SIG-M5 (cell line): ENCODE measurements at places on chromosomes 3 and 15.

- no peak for DNase-seq
These were observed 710 bp upstream of the CLK3 start for GRCh38 chr15:74614744-74615507.

- DNase-seq: no peak
These were observed 64.6 kb upstream of the GALNT15 start for GRCh38 chr3:16109929-16110328.

GRCh38 chr3:101732240-101732641 is 7.8 kb downstream of the CEP97 start:
- DNase-seq: no peak

DNA sequence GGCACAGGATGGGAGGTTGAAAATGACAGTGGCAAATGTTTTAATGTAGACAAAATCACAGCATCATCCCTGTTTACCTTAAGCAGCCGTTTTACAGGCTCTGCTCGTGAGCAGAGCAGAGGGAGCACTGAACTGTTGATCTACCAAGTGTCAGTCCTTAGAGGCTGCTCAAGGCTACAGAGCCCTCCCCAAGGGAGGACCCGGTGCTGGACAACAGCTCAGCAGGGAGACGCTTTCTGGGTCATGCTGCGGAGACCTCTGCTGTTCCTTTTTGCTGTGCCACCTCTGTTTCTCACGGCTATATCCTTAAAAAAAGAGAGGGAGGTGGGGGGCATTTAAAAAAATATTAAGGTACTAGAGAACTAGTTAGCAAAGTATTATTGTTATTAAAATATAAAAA is 400.2 kb downstream of the GABRB3 start:
- no peak for DNase-seq

GRCh38 chr15:68676926-68677325 is 98.1 kb downstream of the CORO2B start:
- DNase-seq: no peak

DNA sequence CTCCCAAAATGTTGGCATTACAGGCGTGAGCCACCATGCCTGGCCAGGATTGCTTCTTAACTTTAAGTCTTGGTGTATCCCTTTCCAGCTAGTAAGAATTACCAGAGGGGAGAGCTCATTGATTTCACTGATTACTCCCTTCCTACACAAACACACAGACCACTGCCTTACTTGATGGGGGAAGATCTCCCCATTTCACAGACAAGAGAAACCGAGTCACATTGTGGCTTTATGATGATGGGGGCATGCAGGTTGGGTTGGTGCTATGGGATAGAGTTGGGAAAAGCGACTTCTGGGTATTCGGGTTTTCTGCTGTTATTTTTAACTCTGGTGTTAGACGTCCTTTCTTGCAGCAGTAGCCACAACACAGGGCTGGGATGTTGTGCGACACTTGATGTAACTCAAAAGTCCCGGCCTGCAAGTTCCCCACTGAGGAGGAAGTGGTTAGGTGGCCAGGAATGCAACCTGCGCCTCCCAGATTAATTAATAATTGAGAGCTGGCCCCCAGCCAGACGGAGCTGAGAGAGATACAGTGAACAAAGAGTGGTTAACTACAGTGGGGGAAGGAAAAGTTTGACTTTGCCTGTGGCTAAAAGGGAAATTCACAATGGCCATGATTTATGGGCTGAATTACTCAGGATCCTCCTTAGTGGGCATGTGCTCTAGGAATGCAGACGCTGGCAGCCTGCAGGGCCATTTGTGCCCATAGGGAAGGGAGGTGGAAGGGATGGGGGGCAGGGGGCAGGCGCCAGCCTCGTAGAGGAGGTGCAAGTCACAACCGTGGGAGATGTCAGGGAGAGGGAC is 63.6 kb downstream of the SMAD6 start:
- no peak for DNase-seq

GRCh38 chr3:49689046-49689907 is at the start of the genes MST1 and RNF123:
MST1 (minus strand) TSS chr3:49689474; CDS start chr3:49688691, 783 bp downstream.
RNF123 (plus strand) TSS chr3:49689557; CDS start chr3:49691166, 1,609 bp downstream.
- DNase-seq: no peak

- DNase-seq: no peak
These were observed 122.2 kb downstream of the CMSS1 start for GRCh38 chr3:99939876-99940275.

DNA sequence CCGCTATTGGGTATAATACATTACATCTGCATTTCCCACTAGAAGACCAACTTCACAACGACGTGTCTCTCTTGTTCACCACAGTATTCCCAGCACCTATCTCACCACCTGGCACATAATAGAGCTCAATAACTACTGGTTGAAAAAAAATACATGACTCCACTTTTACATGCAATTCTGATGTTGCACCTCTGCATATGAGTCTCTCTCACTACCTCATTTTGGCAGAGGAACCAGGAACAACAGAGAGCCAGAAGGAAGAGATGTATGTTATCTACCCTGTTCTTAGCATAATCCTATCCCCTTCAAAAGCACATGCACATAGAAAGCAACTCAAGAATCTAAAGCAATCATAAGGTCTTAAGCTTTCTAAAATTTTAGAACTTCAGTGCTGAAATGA is 61.6 kb downstream of the SHQ1 start:
- no peak for DNase-seq

DNA sequence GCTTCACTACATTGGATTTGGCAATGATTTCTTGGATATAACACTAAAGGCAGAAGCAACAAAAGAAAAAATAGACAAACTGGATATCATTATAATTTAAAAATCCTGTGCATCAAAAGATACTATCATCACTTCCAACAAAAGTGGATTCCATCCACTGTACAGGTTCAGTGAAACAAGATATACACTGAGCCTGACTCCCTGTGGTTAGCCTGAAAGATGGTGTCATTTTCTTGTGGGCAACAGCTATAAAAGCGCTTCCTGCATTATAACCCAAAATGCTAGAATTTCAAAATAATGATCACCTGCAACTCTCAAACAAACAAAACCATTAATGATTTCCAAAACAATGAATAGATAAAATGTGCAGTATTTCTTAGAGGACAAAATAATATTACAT is 39.6 kb upstream of the TBC1D23 start:
- DNase-seq: no peak

DNA sequence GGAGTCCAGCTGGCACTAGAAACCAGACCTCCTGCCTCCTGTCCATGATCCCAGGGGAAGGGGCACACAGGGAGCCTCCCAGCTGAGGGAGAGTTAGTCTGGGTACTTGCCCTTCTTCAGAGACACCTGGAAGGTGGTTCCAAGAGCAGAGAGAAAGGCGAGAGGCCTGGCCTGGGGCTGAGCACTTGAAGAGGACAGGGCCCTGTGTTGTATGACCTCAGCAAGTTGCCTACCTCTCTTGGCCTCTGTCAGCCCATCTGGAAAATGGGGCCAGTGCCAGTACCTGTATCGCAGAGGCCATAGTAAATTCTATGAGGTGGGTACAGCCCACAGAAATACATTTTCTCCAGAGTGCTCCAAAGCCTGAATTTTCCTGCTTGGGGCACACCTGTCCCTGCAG is 19.5 kb downstream of the PTH1R start:
- DNase-seq: no peak

DNA sequence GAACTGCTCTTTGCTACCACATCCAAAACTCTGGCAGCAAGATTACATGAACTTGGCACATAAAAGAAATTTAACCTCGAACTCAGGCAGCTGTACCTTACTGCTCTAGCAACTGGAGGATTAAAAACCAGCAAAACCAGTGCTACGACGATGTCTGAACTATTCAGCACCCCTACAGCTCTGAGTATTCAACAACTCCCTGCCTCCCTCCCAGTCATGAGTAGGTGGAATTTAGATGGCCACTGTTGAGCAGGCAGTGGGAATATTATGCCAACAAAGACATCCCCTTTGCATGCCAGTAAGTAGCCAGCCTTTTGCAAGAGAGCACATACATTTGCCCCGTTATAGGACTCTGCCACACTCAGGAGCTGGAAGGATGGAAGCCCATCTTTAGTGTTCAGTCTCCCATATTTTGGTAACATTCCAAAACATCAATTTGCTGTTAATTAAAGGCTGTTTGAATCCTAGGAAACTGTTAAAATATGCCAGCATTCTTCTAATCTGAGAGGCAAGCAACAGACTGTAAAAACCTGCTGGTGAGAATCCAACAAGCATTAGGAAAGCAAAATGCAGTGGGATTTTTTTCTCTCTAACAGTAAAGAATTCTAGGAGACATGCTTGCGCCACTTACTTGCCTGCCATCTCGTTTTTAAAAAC is 85.4 kb downstream of the ZNF385D start:
- DNase-seq: no peak

- DNase-seq: no peak
These were observed 215.5 kb upstream of the RORA start for GRCh38 chr15:61444585-61444984.

- no peak for DNase-seq
These were observed 101.9 kb downstream of the SOX14 start for GRCh38 chr3:137866001-137866400.

GRCh38 chr3:196533260-196533681 is 18.1 kb upstream of the SMCO1 start:
- no peak for DNase-seq

GRCh38 chr15:30958219-30958618 is 33.2 kb downstream of the MTMR10 start:
- no peak for DNase-seq

- DNase-seq: no peak
These were observed 238.1 kb upstream of the STT3B start for GRCh38 chr3:31294430-31295149.

DNA sequence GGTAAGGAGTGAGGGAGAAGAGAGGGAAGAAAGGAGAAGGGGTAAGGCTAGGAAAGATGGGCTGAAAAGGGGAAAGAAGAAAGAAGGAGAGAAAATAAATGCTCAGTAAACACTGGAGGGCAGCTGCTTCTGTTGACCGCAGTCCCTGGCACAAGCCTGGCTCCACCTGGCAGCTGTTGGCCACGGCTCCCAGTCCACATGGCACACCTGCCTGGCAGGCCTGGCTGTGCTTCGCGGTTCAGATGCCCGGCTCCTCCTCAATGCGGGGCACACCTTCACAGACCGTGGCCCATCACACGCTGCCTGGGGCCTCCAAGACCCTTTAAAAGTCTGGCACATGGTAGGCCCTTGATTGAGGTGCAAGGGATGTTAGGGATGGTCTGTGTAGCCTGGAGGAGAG is 516.8 kb upstream of the PROK2 start:
- DNase-seq: no peak

DNA sequence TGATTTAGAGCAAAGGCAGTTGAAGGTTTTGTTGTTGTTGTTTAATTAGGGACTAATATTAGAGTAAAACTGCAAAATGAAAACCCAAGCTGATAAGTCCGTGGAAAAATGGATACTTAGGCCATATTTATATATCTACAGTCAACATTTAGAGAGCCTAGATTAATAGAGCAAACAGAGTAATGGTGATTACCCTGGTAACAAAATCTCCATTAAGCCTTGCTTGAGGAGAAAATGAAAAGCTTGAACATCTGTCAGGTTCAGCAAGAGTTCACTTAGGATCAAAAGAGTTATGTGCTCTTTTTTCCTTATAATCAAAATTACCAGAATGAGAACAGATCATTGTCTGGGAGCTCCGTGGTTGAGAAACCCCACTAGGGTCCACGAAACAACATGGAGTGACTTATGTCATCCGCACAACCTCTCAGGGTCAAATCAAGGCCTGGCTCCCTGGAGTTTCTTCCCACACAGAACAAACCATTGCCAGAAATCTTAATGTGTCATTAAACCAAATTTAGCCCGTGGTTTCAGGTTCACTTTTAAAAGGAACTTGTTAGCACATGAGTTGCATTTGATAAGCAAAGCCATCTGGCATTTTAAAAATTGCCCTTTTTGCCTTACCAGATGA is 381.2 kb downstream of the GABRB3 start:
- DNase-seq: no peak

- no peak for DNase-seq
These were observed 27.0 kb downstream of the CRYGS start for GRCh38 chr3:186517218-186517617.

DNA sequence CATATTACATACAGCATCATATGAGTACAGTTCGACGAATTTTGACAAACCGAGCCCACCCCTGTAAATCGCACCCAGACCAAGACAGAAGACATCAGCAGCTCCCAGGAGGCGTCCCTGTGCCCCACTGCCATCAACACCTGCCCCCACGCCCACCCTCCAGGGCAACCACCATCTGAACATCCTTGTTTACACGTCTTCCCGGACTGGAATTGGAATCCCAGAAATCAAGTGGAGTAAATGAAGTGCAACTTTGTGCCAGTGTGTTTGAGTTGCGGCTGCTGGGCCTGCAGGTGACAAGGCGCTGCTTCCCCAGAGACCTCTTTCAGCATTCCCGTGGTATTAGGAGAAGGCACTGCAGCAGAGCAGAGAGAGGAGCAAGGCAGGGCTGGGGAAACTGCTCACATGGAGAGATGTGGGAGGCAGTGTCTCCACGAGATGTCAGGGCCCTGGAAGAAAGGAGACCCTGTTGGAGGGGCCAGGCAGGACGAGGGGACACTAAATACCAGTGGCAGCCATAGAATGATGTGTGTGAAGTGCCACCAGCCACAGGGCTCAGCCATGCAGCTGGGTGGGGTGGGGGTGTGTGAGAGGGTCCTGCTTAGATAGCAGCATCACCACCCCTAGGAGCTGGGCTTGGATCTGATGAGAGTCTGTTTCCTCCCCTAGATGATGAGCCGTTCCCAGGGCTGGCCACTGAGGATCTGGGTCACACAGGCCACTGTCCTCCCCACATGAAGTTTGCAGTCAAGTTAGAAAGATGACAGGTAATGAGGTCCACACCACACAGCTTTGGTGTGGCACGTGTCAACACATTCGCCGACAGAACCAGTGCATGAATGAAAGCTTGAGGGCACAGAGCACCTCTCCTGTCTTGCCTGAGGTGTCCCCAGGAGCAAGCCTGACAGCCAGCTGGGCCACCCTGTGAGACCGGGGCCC is 33.4 kb upstream of the PCSK6 start:
- no peak for DNase-seq

DNA sequence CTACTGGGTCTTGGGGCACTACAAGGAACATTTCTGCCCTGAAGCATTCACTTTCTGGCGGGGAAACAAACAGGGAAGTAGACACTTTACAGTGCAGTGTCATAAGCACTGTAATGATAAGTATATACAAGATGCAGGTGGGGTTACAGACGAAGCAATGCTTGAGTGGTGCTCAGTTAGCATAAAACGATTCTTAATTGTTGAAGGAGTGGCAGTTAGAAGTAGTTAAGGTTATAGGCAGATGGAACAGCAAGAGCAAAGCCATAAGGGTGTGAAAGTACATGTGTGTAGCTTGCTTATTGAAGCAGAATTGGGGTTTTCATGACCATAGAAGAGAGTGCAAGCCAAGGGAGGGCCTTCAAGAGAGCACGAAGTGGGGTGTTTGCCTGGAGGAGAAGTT is 46.2 kb downstream of the SLC25A26 start:
- DNase-seq: no peak

GRCh38 chr15:43998607-43999006 is 171.8 kb downstream of the WDR76 start:
- no peak for DNase-seq
